Small intestine (tissue), 16 donors: ENCODE measurements at places on chromosomes 13 and 19.

DNA sequence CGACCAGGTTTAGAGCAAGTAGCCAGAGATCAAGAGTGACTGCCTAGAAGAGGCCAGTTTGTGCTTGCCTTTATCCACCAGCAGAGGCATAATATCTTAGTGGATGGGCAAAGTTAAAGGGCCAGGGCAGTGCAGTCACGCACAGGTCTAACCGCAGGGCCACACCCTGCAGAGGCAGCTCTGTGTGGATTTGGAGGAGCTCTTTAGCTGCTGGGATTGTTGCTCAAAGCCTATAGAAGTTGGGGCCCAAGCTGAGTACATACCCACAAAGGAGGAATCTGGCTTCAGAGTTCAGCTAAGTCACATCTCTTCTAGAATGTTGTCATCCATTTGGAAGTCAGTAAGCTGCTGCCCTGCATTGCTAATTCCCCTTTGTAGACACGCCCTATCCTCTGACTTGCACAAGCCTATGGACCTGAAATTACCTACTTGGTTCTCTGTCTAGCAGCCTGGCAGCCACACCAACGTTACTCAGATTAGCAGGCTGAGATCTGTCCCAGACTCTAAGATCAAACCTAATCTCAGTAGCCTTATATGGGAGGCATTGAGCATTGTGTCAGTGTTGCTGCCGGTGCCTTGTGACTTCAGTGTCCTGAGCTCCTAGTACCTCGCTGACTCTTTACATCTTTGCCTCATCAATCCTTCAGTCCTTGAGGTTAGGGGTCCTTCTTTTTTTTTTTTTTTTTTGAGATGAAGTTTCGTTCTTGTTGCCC is 102.9 kb upstream of the STARD13 start:
- peak; percentile 29 for DNase-seq

- peak; percentile 54 for DNase-seq
Measured at GRCh38 chr19:23283925-23284324, 33.7 kb upstream of the ZNF724 start.

DNA sequence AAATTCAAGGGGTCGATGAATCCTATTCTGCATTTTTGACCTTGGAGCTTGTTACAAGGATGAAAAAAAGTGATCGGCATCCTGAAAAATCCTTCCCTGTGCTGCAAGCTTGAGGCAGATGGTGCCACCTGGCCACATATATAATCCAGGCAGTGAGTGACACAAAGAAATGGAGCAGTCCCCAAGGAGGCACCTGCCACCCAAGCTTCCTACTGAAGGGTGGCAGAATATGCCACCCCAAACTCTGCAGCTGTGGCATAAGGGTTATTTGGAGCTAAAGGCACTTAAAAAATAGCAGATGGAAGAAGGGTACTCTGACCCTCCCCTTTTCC is 15.4 kb downstream of the TMEM272 start:
- no peak for DNase-seq

DNA sequence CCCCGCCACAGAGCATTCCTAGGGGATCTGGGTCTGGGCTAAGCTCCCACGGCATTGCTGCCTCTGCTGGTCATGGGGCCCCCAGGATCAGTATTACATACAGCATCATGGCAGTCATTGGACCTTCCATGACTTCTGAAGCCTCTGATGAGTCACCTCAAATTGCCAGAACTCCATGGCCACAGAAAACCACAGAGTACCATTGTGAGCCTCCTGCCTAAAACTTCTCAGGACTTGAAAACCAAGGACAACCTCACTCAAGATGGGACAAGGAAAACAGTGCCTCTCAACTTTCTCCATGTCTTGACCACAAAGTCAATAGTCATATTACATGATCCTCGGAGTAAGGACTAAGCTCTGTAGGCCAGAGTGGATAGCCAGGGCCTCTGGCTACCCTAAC is 306.0 kb downstream of the GPC5 start:
- no peak for DNase-seq

GRCh38 chr19:47447470-47448359 is 24.0 kb downstream of the SLC8A2 start:
- peak; percentile 30 for DNase-seq

DNA sequence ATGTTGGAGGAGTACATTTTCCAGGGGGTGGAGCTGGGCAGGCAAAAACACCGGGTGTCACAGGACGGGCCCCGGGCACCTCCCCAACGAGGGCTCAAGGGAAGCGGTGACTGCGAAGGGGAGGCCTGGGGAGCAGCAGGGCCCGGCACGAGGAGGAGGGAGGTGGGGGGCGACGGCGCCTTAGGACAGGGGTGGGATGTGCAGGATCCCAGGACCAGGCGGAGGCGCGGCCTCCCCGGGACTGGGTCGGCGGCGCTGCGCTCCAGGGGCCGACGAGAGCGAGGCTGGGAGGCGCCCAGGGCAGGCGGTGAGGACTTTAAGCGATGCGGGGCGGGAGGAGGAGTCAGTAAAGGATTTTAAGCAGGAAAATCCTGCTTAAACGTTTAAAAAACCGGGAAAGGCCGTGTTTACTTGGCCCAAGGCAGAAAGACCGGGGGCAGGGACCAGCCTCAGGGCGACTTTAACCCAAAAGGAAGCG is 427 bp downstream of the ZNF160 start:
- DNase-seq = peak; percentile 70

DNA sequence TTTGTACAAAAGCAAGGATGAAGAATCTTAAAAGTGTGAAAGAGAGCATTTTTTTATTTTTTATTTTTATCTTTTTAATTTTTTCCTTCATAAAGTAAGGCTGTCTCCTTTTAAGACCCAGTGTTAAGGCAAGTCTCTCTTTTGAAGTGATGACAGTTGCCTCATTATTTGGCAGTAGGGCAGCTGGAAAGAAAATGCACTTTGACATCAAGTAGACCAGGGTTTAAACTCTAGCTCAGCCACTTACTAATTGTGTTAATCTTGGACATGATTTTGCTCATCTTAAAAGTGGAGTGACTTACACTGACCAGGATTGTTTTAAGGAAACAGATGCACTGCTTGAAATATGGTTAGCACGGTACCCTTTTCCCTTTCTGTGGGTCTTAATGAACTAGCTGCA is 18.5 kb downstream of the GPALPP1 start:
- DNase-seq = no peak

GRCh38 chr19:18123819-18124218 is 26.2 kb downstream of the MAST3 start:
- no peak for DNase-seq

GRCh38 chr19:40279120-40279551 is 6.0 kb downstream of the AKT2 start:
- no peak for DNase-seq

DNA sequence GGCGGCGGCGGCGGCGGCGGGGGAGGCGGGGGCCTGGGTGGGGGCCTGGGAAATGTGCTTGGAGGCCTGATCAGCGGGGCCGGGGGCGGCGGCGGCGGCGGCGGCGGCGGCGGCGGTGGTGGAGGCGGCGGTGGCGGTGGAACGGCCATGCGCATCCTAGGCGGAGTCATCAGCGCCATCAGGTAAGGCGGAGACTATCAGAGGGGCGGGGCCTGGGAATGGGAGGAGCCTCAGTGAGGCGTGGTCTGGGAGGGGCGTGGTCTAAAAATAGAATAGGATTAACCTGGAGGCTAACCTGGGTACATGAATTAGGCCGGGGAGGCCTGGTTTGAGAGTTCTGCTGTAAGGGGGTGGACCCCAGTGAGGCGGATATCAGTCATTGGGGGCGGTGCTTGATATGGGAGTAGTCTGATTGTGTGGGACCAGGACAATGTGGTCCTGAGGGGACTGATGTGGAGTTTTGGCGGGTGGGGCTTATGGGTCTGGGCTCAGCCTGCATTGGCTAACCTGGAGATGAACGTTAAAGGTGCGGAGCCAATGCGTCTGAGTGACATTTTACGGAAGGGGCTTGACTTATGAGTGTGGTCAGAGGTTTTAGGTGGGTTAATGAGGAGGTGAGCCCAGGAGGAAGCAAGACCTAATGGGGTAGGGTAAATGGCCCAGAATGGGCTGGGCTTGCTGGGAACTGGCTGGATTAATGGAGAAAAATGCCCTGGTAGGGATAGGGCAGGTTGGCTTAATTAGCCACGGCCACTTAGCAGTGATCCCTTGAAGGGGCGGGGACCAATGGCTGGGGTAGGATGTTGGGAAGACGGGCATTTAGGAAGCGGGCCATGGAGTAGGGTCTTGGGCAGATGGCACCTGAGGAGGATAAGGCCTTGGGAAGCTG is 1.4 kb downstream of the CAPNS1 start:
- peak; percentile 88 for DNase-seq

DNA sequence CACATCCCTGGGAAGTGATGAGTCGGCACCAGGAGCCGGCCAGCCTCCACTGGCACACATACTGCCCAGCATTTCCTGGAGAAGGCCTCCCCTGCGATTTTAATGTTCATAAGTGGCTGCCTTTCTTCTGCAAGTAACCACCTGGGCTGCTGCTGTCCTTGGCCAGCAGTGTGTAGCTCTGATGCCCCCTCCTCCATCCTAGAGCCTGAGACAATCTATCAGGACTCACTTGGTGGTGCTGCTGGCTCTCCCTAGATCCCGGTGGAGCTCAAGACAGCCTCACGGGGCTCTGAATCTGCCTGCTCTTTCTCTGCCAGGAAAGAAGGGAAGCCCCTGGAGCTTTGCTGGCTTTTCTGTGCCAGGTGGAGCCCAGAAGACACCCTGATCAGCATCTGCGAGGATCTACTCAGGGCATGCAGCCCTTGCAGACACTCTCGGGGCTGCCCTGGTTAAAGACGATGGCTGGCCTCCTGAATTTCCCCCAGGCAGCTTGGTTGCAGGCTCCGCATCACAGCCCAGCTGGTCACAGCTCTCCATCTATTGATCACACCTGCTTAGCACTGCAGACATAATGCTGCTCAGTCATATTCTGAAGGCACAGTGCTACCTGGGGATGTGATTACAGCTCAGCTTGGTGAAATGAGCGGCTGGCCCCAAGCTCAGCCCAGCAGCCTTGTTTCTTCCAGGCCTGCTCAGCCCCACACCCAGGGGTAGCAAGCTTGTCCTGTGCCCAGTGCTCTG is 122.3 kb downstream of the ZDHHC20 start:
- DNase-seq = no peak

DNA sequence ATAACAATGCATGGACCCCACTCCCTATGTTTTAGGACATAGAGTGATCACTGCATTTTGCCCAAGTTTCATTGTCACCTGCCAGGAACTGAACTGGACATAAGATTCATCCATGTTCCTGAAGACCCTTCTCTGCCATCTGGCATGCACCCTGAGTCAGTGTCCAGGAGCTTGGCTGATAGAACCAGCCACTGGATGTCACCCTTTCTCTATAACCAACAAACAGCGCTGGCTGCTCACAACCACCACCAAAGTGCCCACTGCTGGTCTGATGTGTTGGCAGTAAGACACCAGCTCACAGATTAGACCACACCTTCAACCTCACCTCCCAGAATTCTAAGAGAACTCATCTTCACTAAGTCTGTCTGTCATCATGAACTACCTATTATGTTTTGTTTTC is 333.4 kb downstream of the ITGBL1 start:
- DNase-seq = peak; percentile 1

GRCh38 chr19:13007292-13008045 is 12.2 kb downstream of the NFIX start:
- no peak for DNase-seq

- no peak for DNase-seq
Measured at GRCh38 chr13:42393573-42394360, 121.8 kb downstream of the AKAP11 start.

DNA sequence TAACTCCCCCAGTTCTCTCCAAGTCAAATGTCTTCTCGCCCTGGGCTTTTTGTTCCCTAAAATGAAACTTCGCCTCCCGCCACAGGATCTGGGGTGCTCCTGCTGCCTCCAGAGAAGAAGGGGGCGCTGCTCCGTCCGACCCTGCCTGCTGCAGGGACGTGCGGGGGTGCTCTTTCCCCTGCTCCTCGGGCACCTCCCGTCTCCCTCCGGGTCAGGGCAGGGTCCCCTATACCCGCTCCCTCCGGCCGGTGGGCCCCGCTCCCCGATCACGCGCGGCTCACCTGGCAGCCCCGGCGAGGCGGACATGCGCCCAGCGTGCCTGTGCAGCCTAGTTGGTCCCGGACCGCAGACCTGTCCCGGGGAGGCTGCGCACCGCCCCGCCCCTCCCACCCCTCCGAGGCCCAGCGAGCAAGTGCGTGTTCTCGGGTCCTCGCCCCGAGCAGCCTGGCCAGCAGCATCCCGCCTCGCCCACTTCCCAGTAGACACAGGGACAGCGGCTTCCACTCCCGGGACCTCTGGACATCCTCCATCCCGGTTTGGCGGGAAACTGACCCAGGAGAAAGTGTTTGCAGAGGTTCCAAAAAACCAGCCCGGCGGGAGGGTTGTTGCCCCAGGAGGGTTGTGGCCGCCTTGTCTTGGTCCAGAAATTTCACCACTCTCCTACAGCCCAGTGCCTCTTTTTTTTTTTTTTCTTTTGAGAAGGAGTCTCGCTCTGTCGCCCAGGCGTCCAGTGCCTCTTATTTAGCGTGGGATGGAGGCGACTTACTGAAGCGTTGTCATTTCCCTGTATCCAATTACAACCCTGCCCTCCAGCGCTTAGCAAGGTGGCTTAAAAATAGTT is at the start of gene OXGR1:
Gene OXGR1, minus strand, starts transcription at position 460 of the 841 bp plus-strand sequence. CDS start 6,717 bp downstream, outside the sequence.
- DNase-seq = peak; percentile 48
